ENCODE measurements at places on chromosomes 3 and 15.

GRCh38 chr3:105328338-105328730 is 38.4 kb upstream of the ALCAM start:
- no peak overlapping the region for H3K27ac ChIP-seq
- H3K36me3 ChIP-seq = no peaks in the 10 kb centered on the region
- peaks cover 2% of the 10 kb centered on the region for H3K4me1 ChIP-seq
- peaks cover 18% of the 10 kb centered on the region for H3K27me3 ChIP-seq
- DNase-seq = no peak

GRCh38 chr3:18898911-18899310 is 249.4 kb upstream of the KCNH8 start:
- no peaks in the 10 kb centered on the region for H3K36me3 ChIP-seq
- no peak overlapping the region for H3K27ac ChIP-seq
- H3K4me3 ChIP-seq = no peak overlapping the region
- peaks cover 3% of the 10 kb centered on the region for H3K27me3 ChIP-seq

DNA sequence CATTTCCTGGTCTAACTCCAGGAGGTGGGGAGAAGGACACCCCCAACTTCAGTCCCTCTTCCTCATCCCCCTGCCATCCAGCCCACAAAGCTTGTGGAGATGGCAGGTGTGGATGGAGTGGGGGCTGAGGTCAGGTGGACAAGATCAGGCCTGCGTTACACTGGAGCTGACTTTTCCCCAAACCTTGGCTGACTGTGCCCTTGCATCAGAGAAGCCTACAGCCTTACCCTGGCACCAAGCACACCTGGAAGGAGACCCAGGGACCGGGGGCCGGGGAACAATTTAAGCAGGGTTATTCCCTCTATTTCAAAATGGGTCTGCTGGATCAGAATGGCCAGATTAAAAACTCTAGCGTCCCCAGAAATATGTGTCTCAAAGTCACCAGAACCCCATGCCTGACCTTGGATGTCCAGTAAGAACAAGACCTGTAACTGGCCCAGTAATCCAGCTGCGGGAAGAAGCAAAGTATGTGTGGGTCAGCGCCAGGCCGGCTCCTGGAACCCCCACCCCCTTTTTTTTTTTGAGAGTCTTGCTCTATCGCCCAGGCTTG is 14.4 kb downstream of the TNK2 start:
- H3K4me1 ChIP-seq = peaks cover 30% of the 10 kb centered on the region
- H3K36me3 ChIP-seq = peaks cover under 1% of the 10 kb centered on the region
- no peaks in the 10 kb centered on the region for H3K27me3 ChIP-seq
- DNase-seq = no peak
- H3K27ac ChIP-seq = no peak overlapping the region

DNA sequence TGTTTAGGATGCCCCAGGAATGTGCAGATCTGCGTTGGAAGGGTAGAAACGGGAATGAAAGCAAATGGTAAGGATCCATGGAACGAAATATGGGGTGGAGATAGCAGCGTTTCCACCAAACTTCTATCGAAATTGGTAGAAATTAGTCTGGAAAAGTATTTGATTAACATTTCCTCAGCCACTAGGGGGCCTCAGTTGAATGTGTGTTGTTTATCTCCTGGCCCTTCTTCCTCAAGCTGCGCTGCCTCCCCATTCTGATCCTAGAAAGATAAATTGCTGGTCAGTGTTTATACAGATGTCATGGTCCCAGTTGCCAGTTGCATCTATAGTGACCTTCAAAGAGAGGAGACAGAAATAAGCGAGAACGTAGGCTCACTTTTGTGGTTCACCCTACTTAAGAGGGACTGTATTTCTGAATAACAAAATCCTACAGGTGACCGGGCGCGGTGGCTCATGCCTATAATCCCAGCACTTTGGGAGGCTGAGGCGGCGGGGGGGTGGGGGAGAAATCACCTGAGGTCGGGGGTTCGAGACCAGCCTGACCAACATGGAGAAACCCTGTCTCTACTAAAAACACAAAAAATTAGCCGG is 457.1 kb downstream of the SQOR start:
- no peaks in the 10 kb centered on the region for H3K27me3 ChIP-seq
- no peak for DNase-seq
- H3K36me3 ChIP-seq = no peaks in the 10 kb centered on the region
- no peak overlapping the region for H3K27ac ChIP-seq

DNA sequence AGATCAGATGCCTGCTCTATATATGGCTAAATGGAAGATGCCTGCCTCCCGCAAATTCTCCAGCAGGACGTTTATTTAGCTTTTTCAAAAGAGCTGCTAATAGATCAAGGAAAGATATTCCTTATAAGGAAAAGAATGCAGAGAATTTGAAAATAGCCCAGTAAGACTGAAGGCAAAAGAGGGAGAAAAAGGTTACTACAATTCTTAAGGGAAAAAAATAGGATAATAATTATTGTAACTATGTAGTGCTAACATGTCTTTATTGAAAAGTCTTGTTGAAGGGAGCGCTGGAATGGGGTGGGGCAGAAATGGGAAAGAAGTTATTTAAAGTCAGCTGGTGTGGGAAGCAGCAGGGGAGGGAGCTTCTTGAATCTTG is 2.9 kb downstream of the TPM1 start:
- H3K4me1 ChIP-seq = peaks cover 21% of the 10 kb centered on the region
- no peaks in the 10 kb centered on the region for H3K36me3 ChIP-seq
- H3K27me3 ChIP-seq = peaks cover 67% of the 10 kb centered on the region

DNA sequence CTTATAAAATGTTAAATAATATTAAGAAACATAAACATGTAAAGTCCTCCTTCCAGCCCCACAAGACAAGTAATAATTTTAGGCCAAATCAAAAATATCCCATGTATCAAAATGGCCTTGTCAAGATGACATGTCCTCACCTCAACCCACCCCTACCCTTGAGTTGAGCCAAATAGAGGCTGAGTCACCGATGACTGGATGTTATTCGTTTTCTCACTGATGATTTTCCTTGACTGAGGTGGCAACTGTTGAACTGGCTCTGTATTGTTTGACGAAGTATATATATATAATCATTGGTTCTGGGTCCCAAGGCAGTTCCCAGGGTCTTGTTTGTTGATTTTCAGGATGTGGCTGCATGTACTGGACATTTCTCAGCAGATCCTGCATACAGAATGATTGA is 75.3 kb downstream of the TMEM108 start:
- H3K4me3 ChIP-seq = no peak overlapping the region
- H3K27me3 ChIP-seq = peaks cover 12% of the 10 kb centered on the region
- H3K36me3 ChIP-seq = no peaks in the 10 kb centered on the region
- no peak for DNase-seq
- no peaks in the 10 kb centered on the region for H3K4me1 ChIP-seq

DNA sequence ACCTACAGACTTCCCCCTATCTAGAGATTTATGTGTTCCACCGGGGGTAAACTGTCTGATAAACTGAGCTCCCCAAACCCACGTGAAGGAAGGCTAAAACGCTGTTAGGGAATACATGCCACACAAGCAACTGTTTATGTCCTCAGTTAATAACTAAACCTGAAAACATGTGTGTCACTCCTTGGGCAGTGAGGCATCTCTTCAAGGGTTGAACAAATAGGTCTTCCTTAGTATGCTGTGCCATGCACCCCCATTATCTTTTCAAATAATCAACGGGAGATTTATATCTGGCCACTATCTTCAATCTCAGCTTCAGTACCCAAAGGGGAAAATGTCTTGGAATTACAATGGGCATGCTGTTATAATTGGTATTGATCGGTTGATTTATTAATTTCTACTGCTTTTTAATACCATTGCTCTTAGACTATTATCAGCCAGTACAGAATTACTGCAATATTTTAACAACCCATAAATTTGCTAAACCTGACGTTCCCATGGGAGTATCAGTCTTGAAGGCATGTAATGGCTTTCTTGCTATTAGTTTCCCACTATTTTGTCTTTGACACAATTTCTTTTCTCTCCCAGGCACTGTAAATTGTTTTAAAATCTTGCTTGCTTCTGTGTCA is 279.2 kb upstream of the P2RY1 start:
- no peak overlapping the region for H3K4me3 ChIP-seq
- H3K27ac ChIP-seq = no peak overlapping the region
- H3K4me1 ChIP-seq = peaks cover 10% of the 10 kb centered on the region
- no peaks in the 10 kb centered on the region for H3K27me3 ChIP-seq
- H3K36me3 ChIP-seq = no peaks in the 10 kb centered on the region

DNA sequence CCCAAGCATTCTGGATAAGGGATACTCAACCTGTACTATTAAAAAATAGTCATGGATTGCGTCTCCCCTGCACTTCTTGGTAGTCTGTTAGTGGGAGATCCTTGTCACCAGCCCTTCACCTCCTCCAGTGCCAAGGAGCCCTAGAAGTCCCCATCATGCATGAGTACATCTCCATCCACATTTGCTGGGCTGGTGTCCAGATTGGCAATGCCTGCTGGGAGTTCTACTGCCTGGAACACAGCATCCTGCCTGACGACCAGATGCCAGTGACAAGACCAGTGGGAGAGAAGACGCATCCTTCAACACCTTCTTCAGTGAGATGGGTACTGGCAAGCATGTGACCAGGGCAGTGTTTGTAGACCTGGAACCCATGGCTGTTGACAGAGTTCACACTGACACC is 85.7 kb downstream of the ADAMTSL3 start:
- H3K4me3 ChIP-seq = no peak overlapping the region
- no peaks in the 10 kb centered on the region for H3K27me3 ChIP-seq
- no peaks in the 10 kb centered on the region for H3K36me3 ChIP-seq
- no peak overlapping the region for H3K27ac ChIP-seq

DNA sequence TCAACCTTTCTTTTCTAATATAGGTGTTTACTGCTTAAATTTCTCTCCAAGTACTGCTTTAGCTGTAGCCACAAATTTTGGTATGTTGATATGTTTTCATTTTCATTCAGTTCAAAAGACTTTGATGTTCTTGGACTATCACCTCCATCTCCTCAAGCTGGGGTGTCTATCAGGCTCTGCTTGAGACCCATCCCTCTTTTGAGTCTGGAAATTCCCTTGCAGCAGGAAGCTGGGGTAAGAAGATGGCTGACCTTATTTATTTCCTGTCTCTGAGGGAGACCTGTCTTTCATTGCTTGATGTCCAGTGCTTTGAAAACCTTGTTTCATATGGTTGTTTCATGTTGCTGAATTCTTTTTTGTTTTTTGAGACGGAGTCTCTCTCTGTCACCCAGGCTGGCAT is 60.5 kb upstream of the ADPGK start:
- peaks cover 2% of the 10 kb centered on the region for H3K36me3 ChIP-seq
- H3K27ac ChIP-seq = no peak overlapping the region
- H3K4me3 ChIP-seq = no peak overlapping the region

- peaks cover 4% of the 10 kb centered on the region for H3K27me3 ChIP-seq
- DNase-seq = no peak
- peaks cover 31% of the 10 kb centered on the region for H3K4me1 ChIP-seq
- H3K4me3 ChIP-seq = no peak overlapping the region
- no peak overlapping the region for H3K27ac ChIP-seq
These were observed 209.2 kb upstream of the ZPLD1 start for GRCh38 chr3:102225407-102226132.

DNA sequence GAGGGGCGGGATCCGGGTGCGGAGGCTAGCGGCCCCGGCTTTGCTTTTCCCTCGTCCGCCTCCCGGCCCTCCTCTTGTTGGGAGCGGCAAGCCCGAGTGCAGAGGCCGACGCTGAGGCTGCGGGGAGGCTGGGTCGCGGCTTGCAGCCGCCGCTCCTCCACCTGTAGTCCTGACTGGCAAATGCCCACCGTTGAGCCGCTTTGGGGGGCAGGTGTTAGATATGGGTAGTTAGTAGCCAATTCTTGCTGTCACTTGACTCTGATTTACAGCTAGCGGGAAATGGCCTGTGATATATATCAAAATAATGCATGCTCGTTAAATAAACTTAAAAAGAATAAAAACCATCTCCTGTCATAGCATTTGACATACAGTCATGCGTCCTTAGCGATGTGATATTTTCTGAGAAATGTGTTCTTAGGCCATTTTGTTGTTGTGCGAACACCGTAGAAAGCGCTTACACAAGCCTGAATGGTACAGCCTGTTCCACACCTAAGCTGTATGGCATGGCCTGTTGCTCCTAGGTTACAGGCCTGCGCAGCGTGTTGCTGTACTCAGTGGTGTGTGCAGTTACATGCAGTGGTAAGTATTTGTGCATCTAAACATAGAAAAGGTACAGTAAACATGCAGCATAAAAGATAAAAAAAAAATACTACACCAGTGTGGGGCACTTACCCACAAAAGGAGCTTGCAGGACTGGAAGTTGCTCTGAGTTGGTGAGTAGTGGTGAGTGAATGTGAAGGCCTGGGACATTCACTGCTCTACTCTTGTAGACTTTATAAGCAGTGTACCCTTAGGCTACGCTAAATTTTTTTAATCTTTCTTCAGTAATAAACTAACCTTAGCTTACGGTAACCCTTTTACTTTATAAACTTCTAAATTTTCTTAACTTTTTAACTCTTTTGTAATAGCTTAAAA is 873 bp downstream of the CAPN7 start:
- no peaks in the 10 kb centered on the region for H3K27me3 ChIP-seq
- H3K4me3 ChIP-seq = peak overlapping the region; percentile 88
- H3K27ac ChIP-seq = peak overlapping the region; percentile 81
- DNase-seq = no peak
- peaks cover 26% of the 10 kb centered on the region for H3K4me1 ChIP-seq

DNA sequence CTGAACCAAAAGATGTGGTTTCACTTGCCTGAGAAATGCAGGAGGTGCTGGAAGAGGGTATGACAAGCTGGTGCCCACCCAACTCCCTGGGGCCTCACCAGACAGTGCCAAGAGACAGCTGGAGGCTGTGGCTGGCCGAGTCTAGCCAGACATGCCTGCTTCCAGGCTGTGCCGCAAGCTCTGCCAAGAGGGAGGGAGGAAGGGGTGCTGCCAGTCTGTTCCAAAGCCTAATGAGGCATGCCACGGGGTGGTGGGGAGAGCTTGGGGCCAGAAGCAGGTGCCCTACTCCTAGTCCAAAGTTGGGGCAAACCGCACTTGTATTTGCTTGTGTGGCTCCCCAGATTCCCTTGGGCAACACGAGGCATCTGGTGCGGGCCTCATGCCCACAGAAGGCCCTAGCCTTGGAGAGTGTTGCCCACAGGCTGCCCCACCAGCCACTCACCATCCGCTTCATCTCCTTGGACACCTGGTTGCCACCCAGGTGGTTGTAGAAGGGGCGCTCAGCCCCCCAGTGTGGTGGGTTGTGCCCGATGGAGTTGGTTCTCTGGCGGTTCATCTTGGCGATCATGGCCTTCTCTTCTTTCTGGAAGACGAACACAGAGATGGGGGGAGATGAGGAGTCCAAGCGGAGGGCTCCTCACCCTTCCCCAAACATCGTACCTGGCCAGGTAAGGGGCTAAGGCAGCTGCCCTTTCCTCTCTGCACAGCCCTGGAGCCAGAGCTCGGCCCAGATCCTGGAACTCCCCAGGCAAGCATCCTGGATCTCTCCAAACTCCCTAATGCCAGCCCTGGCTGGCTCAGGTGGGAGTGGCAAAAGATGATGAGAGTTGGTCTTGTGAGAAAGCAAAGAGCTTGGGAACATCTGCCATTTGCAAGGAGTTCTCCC is 123.4 kb downstream of the SEC22A start:
- H3K27me3 ChIP-seq = no peaks in the 10 kb centered on the region
- DNase-seq = no peak
- H3K4me3 ChIP-seq = no peak overlapping the region
- H3K27ac ChIP-seq = no peak overlapping the region
- no peaks in the 10 kb centered on the region for H3K36me3 ChIP-seq
- H3K4me1 ChIP-seq = peaks cover 3% of the 10 kb centered on the region
